ENCODE measurements at places on chromosomes 3 and 15.

GRCh38 chr15:58179741-58180381, 41.7 kb downstream of the AQP9 start:
- DNase-seq = no peak

DNA sequence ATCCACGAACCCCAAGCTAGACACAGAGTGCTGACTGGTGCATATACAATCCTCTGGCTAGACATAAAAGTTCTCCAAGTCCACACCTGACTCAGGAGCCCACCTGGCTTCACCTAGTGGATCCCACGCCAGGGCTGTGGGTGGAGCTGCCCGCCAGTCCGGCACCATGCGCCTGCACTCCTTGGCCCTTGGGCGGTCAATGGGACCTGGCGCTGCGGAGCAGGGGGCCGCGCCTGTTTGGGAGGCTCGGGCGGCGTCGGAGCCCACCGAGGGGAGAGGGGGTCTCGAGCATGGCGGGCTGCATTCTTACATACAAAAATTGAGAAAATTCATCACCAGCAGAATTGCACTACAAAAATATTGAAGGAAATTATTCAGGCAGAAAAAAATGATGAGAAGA, 120.7 kb upstream of the FAN1 start:
- no peak for DNase-seq

DNA sequence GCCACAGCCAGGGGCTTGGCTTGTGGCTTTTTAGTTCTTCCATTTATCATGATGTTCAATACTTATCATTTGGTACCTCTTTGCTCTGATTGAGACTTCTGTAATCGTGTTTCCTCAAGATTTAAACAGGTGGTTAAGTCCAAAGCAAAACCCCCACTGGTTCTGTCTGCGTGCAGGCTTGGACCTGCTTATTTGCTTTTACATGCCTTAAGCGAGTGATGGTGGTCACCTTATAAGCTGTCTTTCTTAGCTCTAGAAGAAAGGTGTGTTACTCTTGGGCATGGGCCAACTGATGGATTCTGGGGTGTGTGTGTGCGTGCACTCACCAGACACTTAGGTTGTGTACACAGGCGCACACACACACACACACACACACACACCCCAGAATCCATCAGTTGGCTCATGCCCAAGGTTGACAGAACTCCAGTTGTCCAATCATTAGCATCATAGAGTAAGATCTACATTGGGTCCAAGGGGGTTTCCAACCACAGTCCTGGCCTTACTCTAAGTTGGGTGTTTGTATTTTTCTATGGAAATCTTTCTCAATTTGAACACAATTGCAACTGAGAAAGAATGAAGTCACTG, 1.2 kb downstream of the MYZAP start:
- no peak for DNase-seq

DNA sequence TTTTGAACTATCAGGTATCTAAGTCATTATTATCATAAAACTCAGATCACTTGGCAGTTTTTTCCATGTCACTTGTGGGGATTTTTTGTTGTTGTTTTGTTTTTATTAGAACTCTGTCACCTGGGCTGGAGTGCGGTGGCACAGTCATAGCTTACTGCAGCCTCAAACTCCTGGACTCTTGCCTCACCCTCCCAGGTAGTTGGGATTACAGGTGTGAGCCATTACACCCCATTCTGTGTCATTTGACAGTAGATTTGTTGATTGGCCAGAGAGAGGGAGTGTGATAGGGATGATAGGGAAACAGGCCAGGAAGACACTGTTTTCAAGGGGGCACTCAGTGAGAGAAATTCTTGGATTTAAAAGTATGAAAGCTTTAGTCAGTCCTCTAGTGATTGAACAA, 54.7 kb upstream of the SCAANT1 start:
- DNase-seq = no peak

- DNase-seq = no peak
Observed at GRCh38 chr3:170746175-170746942, 123.6 kb downstream of the RPL22L1 start.

GRCh38 chr3:149678351-149678950, 20.6 kb upstream of the WWTR1 start:
- no peak for DNase-seq

DNA sequence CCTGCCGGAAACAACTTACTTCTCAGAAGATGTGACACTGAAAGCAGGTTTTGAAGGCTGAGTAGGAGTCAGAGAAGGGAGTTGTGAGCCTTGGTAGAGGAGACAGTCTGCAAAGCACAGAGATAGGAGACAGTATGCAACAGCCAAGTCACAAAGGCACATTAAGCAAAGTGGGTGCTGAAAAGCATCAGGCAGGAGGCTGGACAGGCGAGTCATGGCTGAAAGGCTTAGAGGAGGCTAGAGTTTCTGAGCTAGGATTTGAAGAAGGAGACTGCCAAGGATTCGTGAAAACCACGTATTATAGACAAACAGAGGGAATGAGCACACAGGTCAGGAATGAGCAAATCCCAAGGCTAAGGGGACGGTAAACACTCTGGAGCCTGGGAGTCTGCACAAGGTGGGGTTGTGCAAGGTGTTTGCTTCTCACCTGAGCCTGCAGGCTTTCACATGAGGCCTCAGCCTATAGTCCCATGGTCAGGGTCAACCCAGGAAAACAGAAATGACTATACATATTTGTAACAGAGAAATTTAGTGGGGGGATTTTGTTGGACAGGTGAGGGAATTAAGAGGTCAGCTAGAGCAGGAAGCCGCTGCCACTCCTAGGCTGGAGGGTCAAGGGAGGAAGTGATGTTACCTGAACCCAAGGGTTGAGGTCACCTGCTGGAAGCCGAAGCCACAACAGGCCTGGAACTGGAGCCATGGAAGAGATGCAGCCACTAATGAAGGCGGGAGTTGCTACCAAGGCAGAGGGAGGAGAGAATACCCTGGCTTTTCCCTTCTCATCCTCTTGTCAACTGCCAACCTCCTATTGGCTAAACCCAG, 23.1 kb upstream of the TRIM71 start:
- DNase-seq = no peak

GRCh38 chr3:146131616-146132410, 29.2 kb downstream of the PLOD2 start:
- no peak for DNase-seq

- no peak for DNase-seq
Observed at GRCh38 chr15:74133694-74134386, 3.5 kb downstream of the ISLR2 start.

DNA sequence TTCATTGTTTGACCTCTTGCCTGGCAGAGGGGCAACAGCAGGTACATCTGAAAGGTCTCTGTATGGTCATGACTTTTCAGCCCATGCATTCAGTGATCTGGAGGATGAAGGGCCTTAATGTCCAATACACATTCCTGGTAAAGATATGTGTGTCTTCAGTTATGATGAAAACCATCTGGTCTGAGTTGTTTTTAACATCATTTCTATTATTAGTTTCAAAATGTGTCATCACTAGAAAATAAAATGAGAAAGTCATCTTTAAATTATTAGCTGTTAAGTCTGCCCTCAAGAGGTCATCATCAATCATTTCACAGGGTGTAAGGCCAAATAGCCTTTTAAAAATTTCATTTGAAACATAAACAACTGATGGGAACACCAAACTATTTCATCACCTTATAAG, 92.1 kb upstream of the PLSCR4 start:
- no peak for DNase-seq

DNA sequence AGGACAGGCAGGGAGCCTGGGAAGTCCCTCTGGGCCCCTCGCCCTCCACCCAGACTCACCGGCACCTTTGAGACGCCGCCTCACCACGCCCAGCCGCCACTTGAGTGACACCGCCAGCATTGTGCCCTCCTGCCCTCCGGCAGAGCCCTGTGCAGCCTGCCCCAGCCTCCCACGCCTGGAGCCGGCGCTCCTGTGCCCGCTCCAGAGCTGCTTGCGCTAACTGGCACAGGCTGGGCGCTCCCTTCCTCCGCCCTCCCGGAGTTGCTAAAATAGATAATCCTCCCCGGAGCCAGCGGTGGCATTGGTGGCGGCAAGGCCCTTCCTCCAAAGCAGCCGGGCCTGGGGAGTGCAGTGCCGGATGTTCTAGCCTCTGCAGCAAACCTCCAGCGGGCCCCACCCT, 15.7 kb upstream of the GRIP2 start:
- no peak for DNase-seq

DNA sequence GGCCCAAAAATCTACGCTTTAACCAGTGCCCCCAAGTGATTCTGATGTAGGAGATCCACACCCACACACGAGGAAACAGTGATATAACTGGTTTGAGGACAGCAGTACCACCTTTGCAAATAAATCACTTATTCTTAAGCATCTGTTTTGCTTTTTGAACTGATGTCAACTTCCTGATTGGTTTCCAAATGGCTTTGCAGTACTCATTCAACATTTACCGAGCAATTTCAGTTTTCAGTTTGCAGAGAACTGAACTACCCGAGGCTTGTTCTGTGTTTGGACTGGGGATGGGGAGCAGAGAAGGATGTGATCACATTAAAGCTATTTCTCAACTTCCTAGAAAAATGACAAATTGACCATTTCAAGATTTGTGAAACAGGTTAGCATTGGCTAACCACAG, 1.1 kb upstream of the GYG1 start:
- no peak for DNase-seq

DNA sequence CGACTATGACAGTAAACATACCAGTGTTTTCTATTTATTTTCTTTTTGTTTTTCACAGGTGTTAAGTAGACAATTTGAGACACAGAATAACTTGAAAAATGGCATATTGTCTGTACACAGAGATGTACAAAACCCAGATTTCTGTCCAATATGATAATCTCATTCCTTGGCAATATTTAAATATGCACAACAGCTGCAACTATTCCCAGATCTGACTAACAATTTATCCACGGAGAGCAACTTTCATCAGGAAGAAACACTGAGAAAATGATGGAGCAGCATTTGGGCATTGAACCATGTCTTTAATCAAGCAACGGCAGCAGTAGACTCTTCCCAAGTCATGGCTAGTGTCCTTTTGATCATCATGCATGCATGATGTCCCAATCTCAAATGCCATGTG, 452.6 kb downstream of the ZPLD1 start:
- no peak for DNase-seq

DNA sequence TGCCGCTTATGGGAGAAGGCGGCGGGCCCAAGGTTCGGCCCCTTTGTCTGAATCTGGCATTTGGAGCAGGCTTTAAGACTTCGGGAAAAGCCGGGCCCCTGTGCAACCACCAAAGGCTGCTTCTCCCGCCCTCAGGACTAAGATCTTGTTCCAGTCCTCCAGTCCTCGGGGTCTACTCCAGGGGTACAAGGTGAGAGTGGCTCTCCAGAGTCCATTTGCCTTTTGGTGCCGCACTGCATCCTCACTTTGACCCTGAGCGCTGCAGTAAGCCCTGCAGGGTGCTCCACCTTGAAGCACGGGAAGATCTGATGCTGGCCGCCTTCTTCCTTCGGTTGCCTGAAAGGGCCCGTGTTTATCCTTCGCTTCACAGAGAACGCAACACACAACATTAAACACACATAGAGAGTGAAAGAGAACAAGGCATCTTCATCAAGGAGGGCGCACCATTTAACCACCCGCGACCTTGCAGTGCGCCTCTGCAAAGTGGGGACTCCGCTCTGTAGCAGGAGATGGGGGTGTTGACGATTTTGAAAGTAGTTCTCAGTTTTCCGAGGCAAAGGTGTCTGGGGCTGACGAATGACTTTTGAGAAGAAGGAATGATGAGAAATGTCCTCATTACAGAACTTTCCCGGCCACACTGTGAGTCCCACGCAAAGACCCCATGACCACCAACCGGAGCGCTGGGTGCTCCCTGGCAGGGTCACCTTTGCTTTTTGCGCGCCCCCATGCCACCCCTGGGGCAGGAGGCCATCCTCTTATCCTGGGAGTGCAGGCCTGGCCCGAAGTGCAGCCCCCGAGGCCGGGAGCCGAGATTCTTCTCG, 1.0 kb downstream of the PIGZ start:
- DNase-seq = no peak

DNA sequence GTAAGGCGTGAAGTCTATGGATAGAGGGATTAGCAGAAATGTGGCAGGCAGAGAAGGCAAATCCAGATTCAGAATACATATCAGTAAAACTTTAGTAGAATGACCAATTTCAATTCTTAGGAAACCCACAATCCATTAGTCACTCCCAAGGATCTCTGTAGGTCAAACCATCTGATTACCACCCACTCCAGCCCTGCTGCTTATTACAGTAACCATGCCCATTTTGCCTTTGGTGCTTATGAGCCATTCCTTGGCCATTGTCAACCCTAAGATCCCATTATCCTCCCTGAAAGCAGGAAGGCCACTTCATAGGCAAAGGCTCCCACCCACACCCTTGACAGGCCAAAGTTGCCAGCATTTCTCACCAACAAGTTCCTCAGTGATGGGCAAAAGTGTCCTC, 5.1 kb upstream of the KLHL40 start:
- DNase-seq = no peak

DNA sequence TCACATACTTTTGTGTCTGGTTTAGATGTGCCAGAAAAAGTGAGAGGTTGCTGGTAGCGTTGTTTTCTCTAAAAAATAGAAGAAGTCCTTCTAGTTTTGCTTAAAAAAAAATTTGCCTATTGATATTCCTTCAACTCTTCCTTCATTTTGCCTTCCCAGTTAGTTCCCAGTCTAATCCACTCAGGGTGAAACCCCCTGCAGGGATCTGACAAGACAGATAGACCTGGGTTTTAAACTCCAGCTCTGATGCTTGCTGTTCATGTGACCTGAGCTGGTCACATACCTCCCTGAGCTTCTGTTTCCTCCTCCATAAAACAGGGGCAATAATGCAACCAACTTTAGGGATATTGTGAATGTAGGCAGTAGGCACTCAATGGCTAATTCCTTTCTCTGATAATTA, 18.6 kb upstream of the KCTD6 start:
- no peak for DNase-seq

DNA sequence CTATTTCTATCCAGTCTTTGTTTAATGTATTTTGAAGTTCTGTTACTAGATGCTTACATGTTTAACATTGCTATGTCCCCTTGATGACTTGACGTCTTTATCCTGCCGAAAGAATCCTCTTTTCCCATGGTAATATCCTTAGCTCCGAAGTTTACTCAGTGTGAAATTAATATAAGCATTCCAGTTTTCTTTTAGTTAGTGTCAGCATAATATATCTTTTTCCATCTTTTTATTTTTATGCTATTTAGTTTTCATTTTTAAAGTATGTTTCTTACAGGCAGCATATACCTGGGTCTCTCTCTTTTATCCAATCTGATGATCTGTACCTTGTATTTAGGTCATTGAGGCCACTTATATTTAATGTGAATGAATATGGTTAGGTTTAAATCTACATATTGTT, 39.1 kb upstream of the MEF2A start:
- DNase-seq = no peak

GRCh38 chr3:114569186-114569585, 275.4 kb downstream of the TIGIT start:
- DNase-seq = no peak

DNA sequence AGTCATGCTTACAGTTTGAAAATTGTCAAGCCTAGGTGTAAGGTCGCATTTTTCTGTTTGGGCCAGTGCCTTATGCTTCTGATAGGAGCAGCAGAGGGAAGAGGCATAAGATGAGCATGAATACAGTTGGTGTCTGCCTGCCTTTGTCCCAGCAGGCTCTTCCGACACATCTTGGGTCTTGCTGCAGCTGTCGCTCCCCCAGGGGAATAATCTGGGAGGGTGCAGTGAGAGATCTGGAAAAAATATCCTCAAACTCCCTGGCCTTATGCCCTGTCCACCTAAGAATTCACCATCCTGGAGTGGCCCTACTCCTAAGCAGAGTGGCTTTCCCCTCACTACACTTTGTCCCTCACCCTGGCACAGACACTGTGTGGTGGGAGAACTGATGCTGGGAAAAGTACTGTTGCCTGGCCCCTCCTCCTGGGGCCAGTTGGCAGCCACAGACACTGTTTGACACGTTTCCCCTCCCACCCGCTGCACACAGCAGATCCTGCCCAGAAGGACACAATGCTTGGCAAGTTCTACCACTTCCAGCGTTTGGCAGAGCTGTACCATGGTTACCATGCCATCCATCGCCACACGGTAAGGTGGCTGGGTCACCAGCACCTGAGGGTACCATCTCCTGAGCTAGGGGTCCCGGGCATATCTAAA, 21.1 kb upstream of the RHO start:
- no peak for DNase-seq

Data from activated CD4-positive, CD25-positive, alpha-beta regulatory T cell treated with anti-CD3 and anti-CD28 coated beads, Interleukin-2, amount 50 U/mL, for 72 hours (primary cell).